A673 (cell line): ENCODE measurements at places on chromosomes 3 and 15. TPM values are rescaled to one million over a fixed set of nuclear protein-coding genes. Genes with fewer than 3 reads are reported as not detected.

SLC28A1 gene
- total RNA-seq: not detected in 2 replicates

GOLGA6B gene
- 0.20 TPM in 1 of 2 replicates, not detected in the other for total RNA-seq

MRPL46 gene
- total RNA-seq: 41.4 and 44.2 TPM in 2 replicates

MYNN gene
- total RNA-seq: 15.3 and 20.5 TPM in 2 replicates

SYNPR gene
- 14.7 and 17.6 TPM in 2 replicates for total RNA-seq

NLGN1 gene
- 0.39 and 1.4 TPM in 2 replicates for total RNA-seq

ZKSCAN7 gene
- total RNA-seq: 3.0 and 3.2 TPM in 2 replicates

ATP13A4 gene
- not detected in 2 replicates for total RNA-seq

SHF gene
- 42.9 and 43.2 TPM in 2 replicates for total RNA-seq

SERINC4 gene
- 0.33 TPM in 1 of 2 replicates, not detected in the other for total RNA-seq

MESP2 gene
- total RNA-seq: 0.26 and 0.81 TPM in 2 replicates
